ENCODE measurements at places on chromosomes 13 and 19.

DNA sequence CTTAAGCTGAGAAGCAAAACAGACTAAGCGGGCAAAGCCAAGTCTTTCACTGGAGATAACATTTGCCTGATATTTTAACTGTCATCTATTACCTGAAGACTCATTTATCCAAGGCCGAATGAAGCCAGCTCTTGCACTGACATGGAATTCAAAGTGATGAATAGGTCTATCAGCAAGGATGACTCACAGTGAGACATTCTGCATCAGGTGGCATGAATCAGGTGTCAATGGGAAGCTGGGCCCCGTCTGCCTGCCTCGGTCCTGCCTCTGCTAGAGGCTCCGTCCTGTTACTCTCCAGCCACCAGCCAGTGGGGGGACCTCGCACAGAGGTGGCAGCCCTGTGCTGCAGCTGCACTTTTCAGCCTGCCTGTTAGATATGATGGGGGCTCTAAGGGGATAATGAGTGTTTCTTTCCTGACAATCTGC lies 23.5 kb downstream of the STARD13 start:
- DNase-seq, result peak; percentile 69

GRCh38 chr13:74298923-74299322 lies 164.7 kb upstream of the KLF12 start:
- DNase-seq, result no peak

GRCh38 chr19:39400061-39400460 lies 6.6 kb upstream of the ZFP36 start:
- no peak for DNase-seq

DNA sequence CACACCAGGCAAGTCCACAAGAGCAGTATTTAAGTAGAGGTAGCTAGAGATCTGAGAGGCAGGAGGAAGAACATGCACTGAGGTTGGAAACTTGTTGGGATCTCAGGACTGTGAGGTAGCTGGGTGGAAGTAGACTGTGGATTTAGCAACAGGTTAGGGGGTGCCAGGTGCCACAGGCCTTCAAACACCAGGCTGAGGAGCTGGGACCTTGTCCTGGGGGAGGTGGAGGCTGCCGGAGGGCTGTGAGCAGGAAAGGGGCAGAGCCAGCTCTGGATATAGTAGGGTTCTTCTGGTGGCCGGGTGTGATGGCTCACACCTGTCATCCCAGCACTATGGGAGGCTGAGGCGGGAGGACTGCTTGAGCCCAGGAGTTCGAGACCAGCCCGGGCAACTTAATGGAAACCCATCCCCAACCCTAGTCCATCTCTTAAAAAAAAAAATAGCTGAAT lies 3.1 kb downstream of the FUZ start:
- DNase-seq, result no peak

DNA sequence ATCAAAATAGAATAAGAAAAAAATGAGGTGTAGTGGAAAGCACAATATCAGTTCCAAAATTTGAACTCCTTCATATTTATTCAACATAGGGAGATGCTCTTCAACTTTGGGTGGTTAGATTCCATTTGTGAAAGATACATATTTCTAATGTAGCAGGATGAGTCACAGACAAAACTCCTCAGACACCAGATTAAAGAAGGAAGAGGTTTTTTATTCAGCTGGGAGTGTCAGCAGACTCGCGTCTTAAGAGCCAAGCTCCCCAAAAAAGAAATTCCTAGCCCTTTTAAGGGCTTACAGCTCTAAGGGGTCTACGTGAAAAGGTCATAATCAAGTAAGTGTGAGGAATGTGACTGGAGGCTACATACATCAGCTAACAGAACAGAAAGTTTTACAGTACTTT lies 6.8 kb upstream of the ZNF765 start:
- DNase-seq, result peak; percentile 65

GRCh38 chr19:9808855-9809824 lies 9.7 kb downstream of the FBXL12 start:
- no peak for DNase-seq
